Panc1 (cell line): ENCODE measurements at places on chromosomes 2 and 18. TPM values are rescaled to one million over a fixed set of nuclear protein-coding genes. Genes with fewer than 3 reads are reported as not detected.

The CDH7 gene
- not detected for total RNA-seq

DNA sequence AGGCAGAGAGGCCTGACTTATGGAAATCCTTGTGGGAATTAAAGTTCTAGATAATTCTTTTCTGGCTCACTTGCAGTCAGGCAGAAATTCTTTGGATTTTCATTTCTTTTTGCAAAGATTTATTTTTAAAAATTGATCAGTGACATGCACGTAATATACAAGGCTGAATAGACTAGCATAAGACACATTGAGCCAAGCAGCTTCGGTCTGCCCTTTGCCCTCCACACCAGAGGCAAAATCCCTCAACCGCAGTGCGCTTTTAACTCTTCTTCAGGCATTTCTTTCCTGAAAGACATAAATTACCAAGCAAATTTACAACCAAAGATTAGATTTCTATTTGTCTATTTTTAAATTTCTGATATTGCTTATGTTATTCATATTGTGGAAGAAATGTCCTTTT is 227.9 kb downstream of the LOXHD1 start:
- no peak for DNase-seq

DNA sequence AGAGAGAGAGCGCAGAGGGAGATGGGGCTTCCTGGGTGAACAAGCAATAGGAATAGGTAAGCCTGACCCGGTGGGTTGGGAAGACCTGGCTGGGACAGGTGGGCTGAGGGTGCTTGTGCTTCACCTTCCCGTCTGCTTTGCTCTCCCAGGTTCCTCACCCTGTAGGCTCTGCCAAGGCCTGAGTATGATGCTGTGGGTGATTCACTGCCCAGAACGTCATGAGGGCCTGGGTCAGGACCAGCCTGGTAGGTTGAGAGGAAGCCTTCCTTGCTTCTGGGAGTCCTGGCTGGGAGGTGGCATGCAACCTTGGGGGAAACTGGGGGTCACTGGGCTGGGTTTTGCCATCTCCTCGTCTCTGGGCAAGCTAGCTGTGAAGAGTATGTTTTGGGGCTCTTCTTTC is 220.2 kb upstream of the APCDD1 start:
- DNase-seq = no peak

- no peak for DNase-seq
Observed at GRCh38 chr2:36607947-36608346, 10.0 kb upstream of the FEZ2 start.

GRCh38 chr18:63078471-63078870 is 241.1 kb downstream of the BCL2 start:
- DNase-seq = no peak

The BMP10 gene
- not detected for total RNA-seq

The SLC39A6 gene
- total RNA-seq = 47.6 TPM

DNA sequence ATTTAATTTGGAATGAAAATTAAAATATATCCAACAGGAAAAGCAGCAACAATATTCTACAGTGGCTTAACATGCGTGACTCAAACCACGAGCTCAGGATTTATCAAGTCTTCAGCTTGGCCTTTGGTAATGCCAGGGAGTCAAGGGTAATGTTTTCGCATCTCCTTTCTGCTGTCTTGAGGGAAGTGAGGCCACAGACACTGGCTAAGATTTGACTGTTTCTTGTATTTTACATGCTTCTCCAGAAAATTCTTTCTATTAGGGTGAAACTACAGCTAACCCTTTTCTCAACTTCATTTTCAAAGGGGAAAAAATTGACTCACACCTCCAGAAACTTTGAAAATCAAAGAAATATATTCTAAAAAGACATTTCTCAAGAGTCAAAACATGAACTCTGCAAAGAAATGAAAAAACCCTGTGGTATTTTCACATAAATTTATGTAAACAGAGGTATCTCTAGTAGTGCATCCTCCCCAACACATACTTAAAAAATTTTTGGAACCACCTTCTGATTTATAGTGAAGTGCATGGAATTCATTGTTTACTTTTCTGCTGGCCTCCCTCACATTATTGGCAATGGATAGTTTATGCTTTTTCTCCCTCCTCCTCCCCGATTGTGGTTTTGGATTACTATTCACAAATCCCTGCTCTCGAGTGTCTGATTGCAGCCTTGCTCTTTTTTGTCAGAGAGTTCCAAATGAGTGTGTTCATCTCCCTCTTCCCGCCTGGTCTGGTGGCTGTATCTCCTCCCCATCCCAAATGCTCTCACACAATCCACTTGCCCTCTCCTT is 48.7 kb downstream of the DPP4 start:
- no peak for DNase-seq

The HDHD2 gene
- 24.6 TPM for total RNA-seq

The MROH2A gene
- not detected for total RNA-seq

GRCh38 chr2:100674666-100675065 is 111.9 kb downstream of the PDCL3 start:
- no peak for DNase-seq

- DNase-seq = no peak
Observed at GRCh38 chr2:118905206-118905605, 36.8 kb upstream of the MARCO start.

- DNase-seq = no peak
Observed at GRCh38 chr2:181985632-181986205, at the start of gene PPP1R1C. TSS of gene PPP1R1C (plus strand) at chr2:181985853. CDS start at chr2:181986111, 258 bp downstream.

DNA sequence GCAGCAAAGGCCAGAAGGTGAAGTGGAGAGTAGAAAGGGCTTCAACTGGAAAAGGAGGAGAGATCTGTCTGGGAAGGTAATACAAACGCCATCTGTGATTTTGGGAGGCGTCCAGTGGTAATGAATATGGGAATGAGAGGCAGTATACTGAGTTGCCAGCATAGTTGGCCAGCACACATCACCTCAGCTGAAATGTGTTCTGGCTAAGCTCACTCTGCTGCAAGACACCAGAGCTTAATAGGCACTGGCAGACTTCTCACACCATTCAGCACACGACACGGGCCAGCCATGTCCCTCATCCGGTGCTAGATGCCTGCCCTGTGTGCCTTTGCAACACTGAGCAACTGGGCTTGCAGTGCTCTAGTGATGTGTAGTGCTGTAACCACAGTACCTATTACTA is 277.1 kb downstream of the PIEZO2 start:
- no peak for DNase-seq

DNA sequence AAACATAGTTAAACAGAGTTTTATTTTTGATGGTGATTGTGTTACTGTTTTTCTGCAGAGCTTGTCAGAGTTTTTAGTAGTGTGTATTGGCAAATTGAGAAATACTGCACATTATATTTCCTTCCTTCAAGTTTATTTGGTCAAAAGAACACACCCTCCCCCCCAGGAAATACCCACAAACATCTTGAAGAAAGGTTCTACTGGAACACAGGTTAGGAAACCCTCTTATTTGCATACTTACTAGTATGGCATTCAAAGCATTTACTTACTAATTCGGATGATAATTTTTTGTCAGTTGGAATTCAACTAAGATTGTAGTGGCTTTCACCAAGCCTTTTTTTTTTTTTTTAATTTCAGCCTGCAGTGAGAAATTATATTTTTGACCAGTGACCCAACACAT is 9.1 kb downstream of the CAB39 start:
- DNase-seq = no peak

GRCh38 chr18:14924226-14924625 is 176.3 kb downstream of the ANKRD30B start:
- DNase-seq = no peak

The HOXD12 gene
- 0.13 TPM for total RNA-seq

The SLC19A3 gene
- total RNA-seq = 0.28 TPM

GRCh38 chr2:46273225-46273863 is 23.9 kb upstream of the EPAS1 start:
- no peak for DNase-seq

The ANKRD29 gene
- total RNA-seq = 0.67 TPM

DNA sequence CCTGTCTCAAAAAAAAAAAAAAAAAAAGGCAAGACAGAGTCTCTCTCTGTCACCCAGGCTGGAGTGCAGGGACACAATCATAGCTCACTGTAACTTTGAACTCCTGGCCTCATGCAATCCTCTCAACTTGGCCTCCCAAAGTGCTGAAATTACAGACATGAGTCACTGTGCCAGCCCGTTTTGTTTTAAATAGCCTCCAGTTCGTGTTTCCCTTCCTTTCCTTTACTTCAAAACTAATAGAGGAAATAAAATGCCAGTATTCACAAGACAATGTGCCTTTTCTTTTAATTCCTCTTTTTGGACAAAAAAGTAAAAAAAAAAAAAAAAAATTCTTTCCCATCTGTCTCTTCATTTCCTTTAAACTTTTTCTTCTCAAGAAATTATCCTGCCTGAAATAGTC is 54.5 kb upstream of the ACMSD start:
- DNase-seq = no peak

The ACVR1C gene
- total RNA-seq = not detected

DNA sequence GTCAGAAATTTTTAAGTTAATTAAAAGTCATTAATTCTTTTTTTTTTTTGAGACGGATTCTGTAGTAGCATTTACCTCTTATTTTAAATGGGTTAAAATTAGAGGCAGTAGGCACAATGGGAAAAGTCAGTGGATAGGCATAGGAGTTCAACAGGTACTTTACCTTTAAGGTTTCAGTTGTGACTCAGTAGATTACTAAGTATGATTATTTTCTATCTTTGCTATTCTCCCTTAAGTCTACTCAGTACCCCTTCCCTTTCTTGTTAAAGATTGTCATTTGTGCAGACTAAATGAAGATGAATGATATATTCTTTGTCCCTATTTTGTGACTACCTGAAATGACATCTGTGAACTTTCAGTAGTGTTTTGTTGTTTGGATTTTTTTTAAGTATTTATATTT is 19.7 kb downstream of the CCNYL1 start:
- DNase-seq = no peak

The ASPRV1 gene
- 0.21 TPM for total RNA-seq

DNA sequence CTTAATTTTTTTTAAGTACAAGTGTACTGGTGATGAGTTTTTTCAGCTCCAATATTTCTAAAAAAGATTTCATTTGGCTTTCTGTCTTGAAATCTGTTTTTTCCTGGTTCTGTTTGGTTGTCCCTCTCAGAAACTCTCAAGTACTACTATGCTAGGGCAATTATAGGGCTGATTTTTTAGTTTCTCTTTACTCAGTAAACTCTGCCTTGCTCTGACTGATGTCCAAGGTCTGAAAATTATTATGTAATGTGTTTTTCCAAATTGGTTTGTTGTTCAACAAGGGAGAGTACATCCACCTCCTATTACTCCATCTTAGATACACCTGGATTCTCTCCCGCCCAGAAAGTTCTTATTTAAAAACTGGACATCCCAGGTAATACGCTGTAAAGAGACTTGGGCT is 877.7 kb downstream of the CBLN2 start:
- no peak for DNase-seq

DNA sequence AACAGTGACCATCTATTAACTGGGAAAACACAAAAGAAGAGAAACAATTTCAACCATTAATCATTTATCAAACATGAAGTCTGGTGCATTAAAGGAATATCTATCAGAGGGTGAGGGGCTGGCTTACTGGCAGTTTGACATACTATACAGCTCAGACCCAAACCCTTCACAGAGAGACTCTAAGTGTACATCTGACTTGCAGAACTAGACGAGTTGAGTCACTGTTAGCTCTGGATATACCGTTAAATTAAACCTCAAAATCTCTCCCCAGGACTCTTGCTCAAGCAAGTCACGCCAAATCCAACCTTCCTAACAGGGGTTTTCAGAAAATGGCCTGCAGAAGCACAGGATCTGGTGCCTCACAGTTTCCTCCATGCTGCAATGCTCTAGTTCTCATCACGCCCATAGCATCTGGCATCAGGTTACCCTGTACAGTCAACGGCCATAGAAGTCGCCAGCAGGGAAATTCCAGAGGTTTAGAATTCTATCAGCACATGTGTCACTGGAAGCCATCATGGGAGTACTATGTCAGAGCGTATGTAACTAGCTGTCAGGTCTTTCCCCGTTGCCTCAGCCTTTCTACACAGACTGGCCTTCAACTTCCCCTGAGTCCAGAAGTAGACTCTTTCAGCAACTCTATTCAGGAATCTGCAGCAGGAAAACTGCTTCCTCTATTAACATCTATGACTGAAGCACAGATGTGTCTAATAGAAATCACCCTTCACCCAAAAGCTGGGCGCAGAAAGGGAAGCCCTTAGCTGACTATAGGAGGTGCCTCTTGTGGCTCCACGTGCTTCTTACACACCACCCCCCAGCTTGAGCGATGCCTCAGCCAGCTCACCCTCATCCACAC is 9.3 kb downstream of the TGOLN2 start:
- no peak for DNase-seq

The ALKAL2 gene
- total RNA-seq = not detected

DNA sequence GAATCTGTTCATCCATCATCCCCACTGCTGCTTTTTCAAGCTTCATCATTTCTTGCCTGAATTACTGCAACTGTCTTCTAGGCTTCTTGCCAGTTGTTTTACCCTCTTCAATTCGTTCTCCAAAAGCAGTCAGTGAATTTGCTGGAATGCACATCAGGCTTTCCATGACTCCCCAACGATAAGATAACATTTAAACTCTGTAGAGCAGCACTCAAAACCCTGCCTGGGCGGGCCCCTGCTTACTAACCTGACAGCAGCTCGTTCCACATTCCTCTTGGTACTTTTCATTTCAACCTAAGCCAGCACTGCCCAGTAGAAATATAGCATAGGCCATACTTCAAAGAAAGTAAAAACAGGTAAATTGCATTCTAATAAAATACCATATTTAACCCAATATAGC is 342.9 kb downstream of the SUCLG1 start:
- DNase-seq = no peak

The FAP gene
- not detected for total RNA-seq

GRCh38 chr2:208320686-208321085 is 54.6 kb downstream of the PIKFYVE start:
- no peak for DNase-seq

GRCh38 chr2:167504695-167505094 is 616.4 kb downstream of the XIRP2 start:
- DNase-seq = no peak

GRCh38 chr2:28497206-28497605 is 1.3 kb downstream of the PLB1 start:
- DNase-seq = no peak

DNA sequence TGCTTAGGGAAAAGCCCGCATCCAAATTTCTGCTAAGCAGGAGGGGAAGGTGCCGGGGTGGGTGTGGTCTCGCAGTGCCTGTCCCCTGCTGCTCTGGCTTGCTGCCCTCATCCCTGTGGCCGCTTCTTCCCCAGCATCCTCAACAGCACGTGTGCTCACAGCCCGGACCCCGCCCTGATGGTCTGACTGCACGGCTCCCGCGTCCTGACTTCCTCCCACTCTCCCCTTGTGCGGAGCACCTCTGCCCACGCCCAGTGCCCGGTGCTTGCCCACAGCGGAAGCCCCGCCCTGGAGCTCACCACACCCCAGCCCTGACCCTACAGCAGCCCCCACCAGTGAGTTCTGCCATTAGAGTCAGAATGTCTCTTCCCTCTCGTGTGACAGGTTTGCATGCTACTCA is 277.9 kb downstream of the NDUFA10 start:
- no peak for DNase-seq

- DNase-seq = no peak
Observed at GRCh38 chr2:76288598-76288997, 577.9 kb upstream of the GCFC2 start.

GRCh38 chr2:88852753-88853402 is 161.4 kb downstream of the RPIA start:
- no peak for DNase-seq

The TMEM247 gene
- not detected for total RNA-seq
